ENCODE measurements at places on chromosomes 3 and 15.

DNA sequence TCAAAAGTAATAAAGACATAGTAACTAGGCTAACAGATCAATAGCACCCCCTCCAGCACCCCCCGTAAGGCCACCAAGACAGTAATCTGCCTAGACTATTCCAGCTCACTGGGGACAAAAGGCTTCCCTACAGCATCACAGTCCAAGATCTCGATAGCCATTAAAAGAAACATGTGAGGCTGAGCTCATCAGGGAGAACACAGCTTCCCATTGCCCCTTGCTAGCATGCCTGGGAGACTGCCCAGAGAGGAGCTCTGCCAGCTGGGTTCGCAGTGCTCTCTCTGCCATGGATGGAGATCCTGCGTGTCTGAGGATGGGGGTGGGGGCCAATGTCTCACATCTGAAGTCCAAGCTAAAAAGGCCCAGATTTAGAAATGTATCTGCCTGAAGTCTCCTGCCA lies 17.8 kb downstream of the LRIG1 start:
- no peak for DNase-seq

- no peak for DNase-seq
Measured at GRCh38 chr3:45272828-45273470, 46.9 kb upstream of the TMEM158 start.

- DNase-seq: no peak
Measured at GRCh38 chr3:35522450-35522849, 116.9 kb upstream of the ARPP21 start.

- no peak for DNase-seq
Measured at GRCh38 chr3:68620211-68620610, 312.1 kb downstream of the TAFA4 start.

DNA sequence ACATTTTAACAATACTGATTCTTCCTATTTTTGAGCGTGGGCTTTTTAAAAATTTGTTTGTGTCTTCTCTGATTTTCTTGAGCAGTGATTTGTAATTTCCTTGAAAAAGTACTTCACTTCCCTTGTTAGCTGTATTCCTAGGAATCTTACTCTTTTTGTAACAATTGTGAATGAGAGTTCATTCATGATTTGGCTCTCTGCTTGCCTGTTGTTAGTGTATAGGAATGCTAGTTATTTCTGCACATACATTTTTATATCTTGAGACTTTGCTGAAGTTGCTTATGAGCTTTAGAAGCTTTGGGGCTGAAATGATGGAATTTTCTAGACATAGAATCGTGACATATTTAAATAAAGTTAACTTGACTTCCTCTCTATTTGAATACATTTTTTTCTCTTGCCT lies 582.8 kb upstream of the BCHE start:
- no peak for DNase-seq

GRCh38 chr15:95019907-95020306 lies 788.5 kb downstream of the MCTP2 start:
- no peak for DNase-seq

DNA sequence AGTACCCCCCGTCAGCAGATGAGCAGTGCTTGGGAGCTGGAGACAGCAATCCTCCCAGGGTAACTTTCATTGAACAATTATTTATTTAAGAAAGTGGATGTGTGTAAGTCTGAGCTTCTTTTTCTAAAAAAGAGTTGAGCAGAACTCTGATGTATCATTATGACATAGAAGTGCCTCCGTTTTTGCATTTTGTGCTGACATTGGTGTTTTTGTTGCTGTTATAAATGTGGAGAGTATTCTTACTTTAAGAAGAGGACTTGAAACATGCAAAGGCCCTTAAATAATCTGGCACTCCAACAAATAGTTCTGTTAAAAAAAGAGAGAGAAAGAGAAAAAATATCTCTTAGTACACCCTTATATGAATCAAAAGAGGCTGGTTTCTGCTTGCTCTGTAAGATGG lies 217.1 kb downstream of the AGBL1 start:
- no peak for DNase-seq

DNA sequence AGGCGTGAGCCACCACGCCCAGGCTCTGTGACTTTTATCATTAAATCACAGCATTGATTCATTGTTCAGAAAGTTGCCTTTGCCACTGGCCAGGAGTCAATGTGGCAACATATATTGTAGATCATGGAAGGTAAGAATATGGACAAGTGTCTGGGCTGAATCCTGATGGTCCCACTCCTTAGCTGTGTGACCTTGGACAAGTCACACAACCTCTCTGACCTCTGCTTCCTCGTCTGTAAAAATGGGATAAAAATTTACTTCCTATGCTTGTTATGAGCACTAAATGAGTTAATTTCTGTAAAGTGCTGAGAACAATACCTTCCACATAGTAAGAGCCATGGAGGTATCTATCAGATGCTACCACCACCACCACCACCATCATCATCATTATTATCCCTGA lies 103.5 kb upstream of the RAD18 start:
- DNase-seq: no peak

DNA sequence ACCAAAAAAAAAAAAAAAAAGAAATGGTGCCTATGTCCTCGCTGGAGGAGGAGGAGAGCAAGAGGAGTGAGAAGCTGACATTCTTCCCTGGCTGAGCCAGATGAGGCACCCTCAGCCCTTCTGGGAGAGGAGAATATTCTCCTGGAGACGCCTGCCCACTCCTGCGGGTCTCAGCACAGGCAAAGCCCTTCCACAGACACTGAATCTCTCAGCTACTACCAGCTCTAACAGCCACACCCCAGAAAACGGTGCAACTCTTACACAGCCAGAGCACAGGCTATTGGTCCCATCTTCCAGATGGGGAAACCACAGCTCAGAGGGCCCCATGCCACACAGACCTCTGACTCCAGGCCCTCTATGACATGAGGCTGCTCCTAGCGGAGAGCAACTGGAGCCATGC lies 5.7 kb downstream of the RASL12 start:
- no peak for DNase-seq

DNA sequence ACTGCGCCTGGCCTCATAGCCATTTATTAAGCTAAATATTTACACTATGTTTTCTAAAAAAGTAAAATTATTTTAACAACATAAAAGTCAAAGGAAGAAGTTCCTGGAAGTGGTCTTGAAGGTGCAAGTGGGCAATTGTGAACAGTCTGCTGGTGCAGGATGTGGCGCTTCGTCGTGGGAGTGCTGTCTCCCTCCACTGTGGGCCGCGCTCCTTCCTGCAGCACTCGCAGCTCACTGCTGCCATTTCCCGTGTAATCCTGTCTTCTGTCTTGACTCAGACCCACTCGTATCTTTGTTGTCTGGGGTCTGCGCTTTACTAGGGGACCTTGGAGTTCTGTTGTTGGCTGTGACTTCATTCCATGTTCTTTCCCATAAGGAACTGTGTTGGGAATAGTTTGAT lies 56.3 kb downstream of the APBA2 start:
- no peak for DNase-seq

DNA sequence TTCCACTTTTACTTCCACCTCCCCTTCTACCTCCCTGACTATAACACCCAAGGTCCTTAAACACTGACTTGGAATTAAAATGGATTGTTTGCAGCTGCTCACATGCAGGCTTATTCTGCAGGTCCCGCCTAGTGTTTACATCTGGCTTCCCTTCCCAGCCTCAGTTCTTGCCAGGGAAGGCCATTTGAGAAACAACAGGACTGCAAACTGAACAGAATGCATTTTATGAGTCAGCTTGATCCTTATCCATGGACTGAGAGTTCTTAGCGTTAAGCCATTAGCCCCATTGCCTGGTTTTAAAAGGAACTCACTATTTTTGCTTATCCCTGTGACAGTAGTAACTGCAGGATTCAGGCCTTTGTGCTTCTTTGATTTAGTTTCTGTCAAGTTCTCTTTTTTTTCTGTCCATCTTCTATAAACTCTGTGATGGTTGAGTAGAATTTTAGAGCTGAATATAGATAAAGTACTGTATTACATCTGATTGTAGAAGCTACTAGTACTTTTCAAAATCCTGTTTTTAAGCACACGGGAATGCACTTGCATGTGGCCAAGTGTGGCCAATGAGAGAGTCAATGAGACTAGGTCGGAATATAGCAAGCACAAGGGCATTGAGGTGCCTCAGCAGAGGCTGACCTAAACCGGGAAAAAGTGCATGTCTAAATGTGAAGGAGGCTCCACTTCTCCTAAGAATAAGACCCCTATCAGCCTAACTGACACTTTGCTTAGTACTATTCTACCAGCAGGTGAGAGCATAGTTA lies 106.4 kb downstream of the TUSC7 start:
- no peak for DNase-seq

GRCh38 chr3:14513566-14514322 lies 26.4 kb downstream of the GRIP2 start:
- DNase-seq: peak; percentile 7

GRCh38 chr3:67648229-67648628 lies 6.2 kb downstream of the SUCLG2 start:
- no peak for DNase-seq

DNA sequence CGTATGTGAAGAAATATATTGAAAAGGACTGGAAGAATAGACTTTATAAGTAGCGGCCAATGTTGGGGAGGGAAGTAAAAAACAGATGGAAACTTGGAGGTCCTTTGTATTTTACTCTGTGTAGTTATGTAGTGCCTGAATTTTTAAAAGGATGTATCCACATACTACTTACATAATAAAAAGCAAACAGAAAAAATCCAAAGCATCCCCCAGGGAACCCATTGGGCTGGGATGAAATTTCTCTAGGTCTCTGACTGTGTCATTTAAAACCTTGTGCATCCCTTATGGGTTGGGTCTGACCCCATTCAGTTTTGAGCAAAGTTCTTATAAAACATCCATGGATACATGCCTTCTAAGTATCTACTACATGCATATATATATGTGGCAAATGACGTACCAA lies 141.1 kb downstream of the NR1D2 start:
- DNase-seq: no peak

DNA sequence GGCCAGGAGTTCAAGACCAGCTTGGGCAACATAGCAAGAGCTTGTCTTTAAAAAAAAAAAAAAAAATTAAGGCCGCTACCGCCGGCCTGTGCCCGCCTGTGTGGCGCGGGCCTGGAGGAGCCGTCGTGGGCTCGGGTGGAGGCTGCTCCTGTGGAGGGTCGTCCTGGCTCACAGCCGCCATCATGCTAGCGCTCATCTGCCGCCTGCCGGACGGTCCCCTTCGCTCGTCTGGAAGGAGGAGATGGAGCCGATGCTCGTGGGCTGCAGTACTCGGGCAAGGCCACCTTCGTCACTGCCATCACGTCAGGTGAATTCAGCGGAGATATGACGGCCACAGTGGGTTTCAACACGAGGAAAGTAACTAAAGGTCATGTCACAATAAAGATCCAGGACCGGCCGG lies 37.4 kb downstream of the TFRC start:
- no peak for DNase-seq

DNA sequence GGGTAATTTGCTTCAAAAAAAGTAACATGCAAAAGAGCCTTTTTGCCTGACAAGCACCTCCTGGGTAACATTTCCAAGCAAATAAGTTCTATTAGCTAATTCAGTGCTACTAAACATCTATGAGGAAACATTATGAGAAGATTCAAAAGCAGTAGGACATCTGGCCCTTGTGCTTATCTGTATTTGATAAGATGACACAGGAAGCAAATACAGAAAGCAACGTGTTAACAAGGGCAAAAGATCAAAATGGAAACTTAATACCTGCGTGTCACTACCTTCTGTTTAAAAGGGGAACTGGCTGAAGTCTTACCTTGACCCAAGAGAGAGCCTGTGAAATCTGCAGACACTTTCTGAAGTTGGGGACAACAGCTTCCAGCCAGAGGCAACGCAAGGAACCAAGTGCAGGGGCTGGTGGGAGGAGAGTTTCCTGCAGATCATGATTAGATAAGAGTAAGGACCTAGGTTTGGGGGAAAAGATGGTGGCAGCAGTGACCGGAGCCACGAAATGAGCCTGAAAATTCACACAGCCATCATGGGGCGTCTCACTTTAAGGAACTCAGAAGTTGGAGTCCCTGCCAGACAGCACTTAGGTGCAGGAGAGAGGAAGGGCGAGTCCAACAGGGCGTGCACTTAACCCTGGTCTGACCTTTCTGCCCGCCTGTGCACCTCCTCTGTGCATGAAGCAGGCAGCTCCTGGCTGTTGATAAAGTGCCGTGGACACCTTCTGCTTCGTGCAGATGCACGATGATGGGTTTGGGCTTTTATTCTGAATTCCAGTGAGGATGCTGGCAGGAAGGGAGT lies 153.6 kb upstream of the BHLHE40 start:
- no peak for DNase-seq

DNA sequence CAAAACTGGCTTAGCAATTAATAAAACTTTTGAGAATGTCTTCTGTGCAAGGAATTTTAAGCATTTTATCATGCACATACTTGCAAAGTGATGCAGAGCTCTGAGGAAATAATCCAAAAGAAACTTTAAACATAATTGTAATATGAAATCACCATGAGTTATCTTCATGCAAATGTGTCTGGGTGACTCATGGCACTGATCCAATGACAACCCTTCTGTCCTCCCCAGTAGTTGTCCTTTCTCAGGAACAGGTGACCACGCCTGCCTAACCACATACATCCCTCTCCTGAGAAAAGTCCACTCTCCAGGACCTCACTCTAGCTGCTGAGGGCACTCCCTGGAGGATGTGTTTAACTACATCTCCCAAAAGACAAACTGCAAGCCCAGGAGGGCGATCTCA lies 530.6 kb upstream of the IL12A start:
- no peak for DNase-seq

- DNase-seq: no peak
Measured at GRCh38 chr3:171281256-171281992, 178.8 kb downstream of the TNIK start.

GRCh38 chr3:16883057-16883722 lies 1.6 kb upstream of the PLCL2 start:
- DNase-seq: no peak

DNA sequence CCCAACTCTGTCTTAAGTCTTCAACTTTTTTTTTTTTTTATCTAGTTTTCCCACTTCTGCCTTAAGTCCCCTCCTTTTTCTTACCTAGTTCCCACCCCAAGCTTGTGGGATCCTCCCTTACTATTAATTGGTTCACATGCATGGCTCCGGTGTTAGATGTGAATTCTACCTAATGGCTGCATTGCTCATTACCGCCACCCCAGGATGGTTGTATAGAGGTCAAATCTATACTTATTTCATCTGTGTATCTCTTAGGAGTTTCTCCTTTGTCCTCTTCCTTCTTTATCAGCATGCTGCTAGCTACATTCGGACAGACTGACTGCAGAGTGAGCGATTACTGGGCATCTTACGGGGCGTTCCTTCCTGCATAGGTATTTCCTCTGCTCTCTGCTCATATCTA lies 605.7 kb upstream of the GRM7 start:
- no peak for DNase-seq

- no peak for DNase-seq
Measured at GRCh38 chr15:47587940-47588802, 129.1 kb upstream of the SEMA6D start.

DNA sequence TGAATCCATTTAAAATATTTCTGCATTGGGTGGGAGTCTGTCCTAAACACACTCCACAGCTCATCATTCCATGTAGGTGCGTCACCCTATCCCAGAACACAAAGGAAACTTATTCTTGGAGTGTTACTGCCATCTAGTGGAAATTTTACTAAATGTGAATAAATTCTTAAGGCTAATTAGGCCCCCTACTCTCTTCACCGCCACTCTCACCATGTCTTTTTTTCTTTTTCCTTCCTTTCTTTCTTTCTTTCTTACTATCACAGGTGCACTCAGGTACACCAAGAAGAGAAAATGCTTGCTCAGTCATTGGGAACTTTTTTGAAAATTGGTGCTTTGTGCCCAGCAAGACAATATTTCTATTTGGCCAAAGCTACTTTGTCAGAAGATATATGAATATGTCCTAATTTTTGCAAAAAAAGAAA lies 26.4 kb upstream of the ATP8B4 start:
- no peak for DNase-seq

- no peak for DNase-seq
Measured at GRCh38 chr15:74244822-74245341, 8.8 kb downstream of the CCDC33 start.

GRCh38 chr15:51828621-51829375 lies 655 bp upstream of the TMOD3 start:
- DNase-seq: no peak
